Activated T-helper 1 cell treated with Interleukin-2 at 50 U/mL for 16 hours (primary cell): ENCODE measurements at places on chromosomes 16 and 17.

- DNase-seq = no peak
Measured at GRCh38 chr16:70681382-70682238, 4.2 kb downstream of the MTSS2 start.

DNA sequence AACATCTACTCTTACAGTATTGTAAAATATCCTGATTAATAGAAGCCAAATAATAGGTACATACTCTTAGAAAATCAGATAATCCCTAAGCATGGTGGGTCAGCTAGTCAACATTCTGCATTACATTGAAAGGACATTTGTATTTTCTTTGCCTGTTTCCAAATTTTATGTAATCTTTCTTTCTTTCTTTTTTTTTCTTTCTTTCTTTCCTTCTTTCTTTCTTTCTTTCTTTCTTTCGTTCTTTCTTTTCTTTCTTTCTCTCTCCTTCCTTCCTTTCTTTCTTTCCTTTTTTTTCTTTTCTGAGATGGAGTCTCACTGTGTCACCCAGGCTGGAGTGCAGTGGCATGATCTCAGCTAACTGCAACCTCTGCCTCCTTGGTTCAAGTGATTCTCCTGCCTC lies 18.9 kb downstream of the ITGB3 start:
- no peak for DNase-seq

- no peak for DNase-seq
Measured at GRCh38 chr16:11977376-11978041, 975 bp downstream of the SNX29 start.

GRCh38 chr17:5618476-5618875 lies 34.2 kb upstream of the NLRP1 start:
- no peak for DNase-seq

DNA sequence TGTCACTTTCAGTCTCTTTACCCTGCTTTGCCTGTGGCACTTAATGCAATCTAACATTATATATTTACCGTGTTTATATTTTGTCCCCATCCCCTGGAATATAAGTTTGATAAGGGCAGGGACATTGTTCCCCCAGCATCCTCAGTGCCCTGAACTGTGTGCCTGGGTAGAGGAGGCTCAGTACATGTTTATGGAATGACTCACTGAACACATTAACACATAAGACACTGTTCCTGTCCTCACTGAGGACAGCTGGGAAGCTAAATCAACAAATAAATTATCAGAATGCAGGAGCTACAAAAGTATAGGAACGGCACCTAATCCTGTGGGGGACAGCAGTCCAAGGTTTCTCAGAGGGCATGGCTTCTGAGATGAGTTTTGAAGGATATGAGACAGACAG lies 27.8 kb downstream of the GRIN2A start:
- DNase-seq = no peak

DNA sequence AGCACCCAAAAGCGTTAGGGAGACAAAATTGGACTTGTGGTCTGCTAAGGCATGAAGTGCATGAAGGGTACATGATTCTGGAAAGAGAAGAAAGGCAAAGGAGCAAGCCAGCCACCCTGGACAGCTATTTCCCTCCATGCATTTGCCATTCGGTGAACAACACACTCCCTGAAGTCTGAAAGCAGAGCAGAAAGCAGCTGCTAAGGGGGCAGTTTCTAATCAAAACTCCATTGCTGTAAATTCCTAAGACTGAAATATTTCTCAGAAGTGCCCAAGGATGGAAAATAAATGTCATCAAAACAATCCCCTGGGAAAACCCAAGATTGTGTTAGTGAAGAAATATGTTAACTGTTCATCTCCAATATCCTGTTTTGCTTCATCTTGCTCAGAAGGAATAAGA lies 44.3 kb downstream of the PMP22 start:
- no peak for DNase-seq

- no peak for DNase-seq
Measured at GRCh38 chr16:52756812-52757517, 210.0 kb upstream of the TOX3 start.

GRCh38 chr17:77324227-77324626 lies 183.5 kb downstream of the SEC14L1 start:
- no peak for DNase-seq

- no peak for DNase-seq
Measured at GRCh38 chr17:35529866-35530265, 7.6 kb downstream of the SLFN12L start.

DNA sequence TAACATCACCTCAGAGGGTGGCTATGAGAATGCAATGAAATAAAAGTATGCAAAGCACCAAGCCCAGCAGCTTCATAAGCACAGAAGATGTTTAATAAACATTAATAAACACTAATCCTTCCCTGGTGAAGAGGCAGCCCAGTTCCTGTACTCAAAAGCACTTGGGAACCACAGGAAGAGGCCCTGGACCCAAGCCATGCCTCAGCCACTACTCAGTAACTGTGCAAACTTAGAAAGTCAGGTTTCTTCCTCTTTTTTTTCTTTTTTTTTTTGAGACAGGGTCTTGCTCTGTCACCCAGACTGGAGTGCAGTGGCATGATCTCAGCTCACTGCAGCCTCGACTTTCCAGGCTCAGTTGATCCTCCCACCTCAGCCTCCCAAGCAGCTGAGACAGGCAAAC lies 5.3 kb downstream of the ARHGAP17 start:
- DNase-seq = no peak

GRCh38 chr16:80518436-80518835 lies 22.4 kb upstream of the DYNLRB2 start:
- DNase-seq = no peak

DNA sequence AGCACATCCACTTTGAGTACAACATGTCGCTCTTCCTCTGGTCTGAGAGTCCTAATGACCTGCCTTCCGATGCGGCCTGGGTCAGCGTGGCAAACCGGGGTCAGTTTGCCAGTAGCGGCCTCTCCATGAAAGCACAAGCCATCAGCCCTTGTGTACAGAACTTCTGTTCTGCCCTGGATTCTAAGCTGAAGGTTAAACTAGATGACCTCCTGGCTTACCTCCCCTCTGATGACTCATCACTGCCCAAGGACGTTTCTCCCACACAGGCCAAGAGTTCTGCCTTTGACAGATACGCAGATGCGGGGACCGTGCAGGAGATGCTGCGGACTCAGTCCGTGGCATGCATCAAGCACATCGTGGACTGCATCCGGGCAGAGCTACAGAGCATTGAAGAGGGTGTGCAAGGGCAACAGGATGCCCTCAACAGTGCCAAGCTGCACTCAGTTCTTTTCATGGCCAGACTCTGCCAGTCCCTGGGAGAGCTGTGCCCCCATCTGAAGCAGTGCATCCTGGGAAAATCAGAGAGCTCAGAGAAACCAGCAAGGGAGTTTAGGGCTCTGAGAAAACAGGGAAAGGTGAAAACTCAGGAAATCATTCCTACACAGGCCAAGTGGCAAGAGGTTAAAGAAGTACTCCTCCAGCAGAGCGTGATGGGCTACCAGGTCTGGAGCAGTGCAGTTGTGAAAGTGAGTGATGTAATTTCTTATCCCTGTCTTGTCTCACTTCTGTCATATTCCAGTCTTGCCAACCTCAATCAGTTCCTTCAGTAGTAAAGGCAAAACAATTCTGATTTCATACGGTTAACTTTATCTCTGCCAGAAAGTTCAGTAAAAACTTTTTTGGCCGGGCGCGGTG lies 8.6 kb downstream of the COG1 start:
- DNase-seq = no peak

DNA sequence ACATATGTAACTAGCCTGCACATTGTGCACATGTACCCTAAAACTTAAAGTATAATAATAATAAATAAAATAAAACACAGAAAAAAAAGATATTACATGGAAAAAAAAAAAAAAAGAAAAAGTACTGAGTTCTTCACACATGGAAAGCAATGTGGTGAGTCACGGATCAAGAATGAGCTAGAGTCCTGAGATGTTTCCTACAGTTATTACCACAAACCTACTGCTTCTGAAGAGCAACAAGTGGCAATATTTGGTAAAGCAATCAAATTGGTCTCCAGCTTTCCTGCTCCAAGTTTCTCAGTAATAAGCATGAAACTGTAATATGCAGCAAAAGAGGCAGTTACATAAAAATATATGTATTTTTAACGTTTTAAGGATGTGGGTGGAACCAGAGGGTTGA lies 223.3 kb upstream of the SALL1 start:
- no peak for DNase-seq

- DNase-seq = no peak
Measured at GRCh38 chr17:73546114-73546513, 98.1 kb downstream of the SDK2 start.

GRCh38 chr17:48192321-48192731 lies 84.8 kb downstream of the SNX11 start:
- no peak for DNase-seq

GRCh38 chr16:68190736-68191510 lies 45.0 kb downstream of the ESRP2 start:
- no peak for DNase-seq

DNA sequence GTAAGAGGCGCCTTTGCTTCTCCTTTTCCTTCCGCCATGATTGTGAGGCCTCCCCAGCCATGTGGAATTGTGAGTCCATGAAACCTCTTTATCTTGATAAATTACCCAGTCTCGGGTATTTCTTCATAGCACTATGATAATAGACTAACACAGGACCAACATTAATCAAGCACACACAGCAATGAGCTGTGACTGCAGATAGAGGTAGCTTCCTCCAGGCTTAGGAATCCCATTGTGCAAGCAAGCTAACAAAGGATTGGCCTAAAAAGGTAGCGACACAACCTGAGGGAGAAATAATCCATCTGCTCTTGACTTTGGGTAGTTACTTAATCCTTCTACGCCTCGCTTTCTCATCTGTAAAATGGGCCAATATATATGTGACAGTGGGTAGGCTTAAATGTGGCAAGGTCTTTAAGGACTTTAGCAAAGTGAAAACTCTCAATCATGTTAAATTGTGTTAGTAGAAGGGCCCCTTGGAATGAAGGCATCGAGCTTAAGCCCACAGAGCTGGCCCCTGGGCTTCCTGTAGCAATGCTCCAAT lies 393.6 kb downstream of the SOX9 start:
- no peak for DNase-seq

- no peak for DNase-seq
Measured at GRCh38 chr17:68293490-68294195, 2.3 kb downstream of the ARSG start.
